ENCODE measurements at places on chromosomes 12 and 14.

DNA sequence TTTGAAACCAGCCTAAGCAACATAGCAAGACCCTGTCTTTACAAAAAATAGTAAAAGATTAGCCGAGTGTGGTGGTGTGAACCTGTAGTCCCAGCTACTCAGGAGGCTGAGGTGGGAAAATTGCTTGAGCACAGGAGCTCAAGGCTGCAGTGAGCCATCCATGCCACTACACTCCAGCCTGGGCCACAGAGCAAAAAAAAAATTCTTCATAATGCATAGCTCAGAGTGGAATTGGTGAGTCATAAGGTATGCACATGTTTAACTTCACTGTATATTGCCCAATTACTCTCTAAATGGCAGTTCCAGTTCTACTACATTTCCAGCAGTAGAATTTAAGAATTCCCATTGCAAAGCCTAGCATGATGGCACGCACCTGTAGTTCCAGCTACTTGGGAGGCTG lies 26.8 kb upstream of the CLIP1 start:
- peaks cover 1% of the 10 kb centered on the region for H3K36me3 ChIP-seq
- H3K27ac ChIP-seq = peak overlapping the region; percentile 36
- no peak overlapping the region for H3K4me3 ChIP-seq
- H3K4me1 ChIP-seq = peaks cover 25% of the 10 kb centered on the region

DNA sequence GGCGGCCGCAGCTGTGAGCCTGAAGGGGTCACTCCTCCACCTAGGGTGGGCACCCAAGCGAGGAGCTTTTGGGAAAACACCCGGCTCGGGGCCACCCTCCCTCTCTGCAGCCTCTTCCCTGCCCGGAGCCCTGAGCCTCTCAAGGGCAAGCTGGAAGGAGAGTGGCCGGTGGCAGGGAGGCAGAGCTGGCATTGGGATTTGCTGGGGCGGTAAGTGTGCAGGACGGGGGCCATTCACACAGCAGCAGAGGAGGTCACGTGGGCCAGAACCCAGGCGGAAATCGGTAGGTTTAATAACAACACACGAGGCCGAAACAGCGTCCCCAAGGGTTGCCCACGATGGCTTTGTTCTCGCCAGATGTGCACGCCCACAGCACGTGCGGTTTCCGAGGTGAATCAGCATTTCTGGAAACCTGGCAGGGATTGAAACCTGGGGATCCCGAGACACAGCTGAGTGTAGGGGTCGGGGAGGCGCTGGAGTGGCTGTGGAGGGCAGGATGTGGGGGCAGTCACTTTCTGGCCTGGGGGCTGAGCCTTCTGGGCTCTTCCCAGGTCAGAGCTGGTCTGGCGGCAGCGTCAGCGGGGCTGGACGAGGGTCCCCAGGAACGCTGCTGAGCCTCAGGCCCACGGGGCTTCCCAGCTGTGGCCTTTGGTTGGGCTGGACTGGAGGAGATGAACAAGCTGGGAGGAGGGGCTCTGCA lies 23.5 kb downstream of the NOC4L start:
- H3K4me1 ChIP-seq = peaks cover 6% of the 10 kb centered on the region
- peaks cover 2% of the 10 kb centered on the region for H3K27me3 ChIP-seq
- DNase-seq = no peak
- H3K36me3 ChIP-seq = no peaks in the 10 kb centered on the region
- no peak overlapping the region for H3K4me3 ChIP-seq
- peak overlapping the region; percentile 41 for H3K27ac ChIP-seq

DNA sequence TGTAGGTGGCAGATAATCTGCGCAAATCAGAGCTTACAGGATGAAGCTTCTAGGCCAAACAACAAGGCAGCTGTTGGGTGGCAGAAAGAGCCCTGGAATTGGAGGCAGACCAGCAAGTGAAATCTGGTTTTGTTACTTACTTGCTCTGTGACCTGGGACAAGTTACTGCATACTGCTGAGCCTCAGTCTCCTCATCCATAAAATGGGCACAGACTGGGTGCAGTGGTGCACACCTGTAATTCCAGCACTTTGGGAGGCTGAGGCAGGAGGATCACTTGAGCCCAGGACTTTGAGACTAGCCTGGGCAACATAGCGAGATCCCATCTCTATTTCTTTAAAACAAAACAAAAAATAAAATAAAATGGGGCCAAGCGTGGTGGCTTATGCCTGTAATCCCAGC lies 31.4 kb upstream of the COX6A1 start:
- DNase-seq = no peak
- peaks cover 2% of the 10 kb centered on the region for H3K4me1 ChIP-seq
- no peak overlapping the region for H3K4me3 ChIP-seq
- no peaks in the 10 kb centered on the region for H3K27me3 ChIP-seq
- no peaks in the 10 kb centered on the region for H3K36me3 ChIP-seq

DNA sequence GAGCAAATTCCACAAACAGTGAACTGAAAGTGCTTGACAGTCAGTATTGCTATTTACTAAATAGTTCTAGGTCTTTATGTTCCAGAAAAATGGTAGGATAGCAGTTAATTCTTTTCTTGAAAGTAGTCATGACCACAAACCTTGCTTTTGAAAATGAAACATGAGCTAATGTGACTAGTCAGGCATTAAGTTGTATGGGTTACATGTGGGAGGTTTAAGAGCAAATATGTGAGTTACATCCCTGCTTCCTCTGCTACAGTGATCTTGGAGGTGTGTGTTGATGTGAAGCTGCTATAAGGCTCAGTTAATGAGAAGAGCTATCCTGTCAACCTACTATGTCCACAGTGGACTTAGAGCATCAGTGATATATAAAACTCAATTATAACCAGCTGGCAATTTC lies 741.6 kb downstream of the FSCB start:
- no peak for DNase-seq
- H3K36me3 ChIP-seq = no peaks in the 10 kb centered on the region
- H3K27ac ChIP-seq = no peak overlapping the region
- no peaks in the 10 kb centered on the region for H3K27me3 ChIP-seq
- H3K4me3 ChIP-seq = no peak overlapping the region
- no peaks in the 10 kb centered on the region for H3K4me1 ChIP-seq

GRCh38 chr12:104605685-104606084 lies 148.9 kb downstream of the CHST11 start:
- H3K27ac ChIP-seq = peak overlapping the region; percentile 49
- peak overlapping the region; percentile 47 for H3K4me3 ChIP-seq
- peaks cover 50% of the 10 kb centered on the region for H3K36me3 ChIP-seq
- peaks cover 62% of the 10 kb centered on the region for H3K4me1 ChIP-seq
- H3K27me3 ChIP-seq = no peaks in the 10 kb centered on the region

- H3K36me3 ChIP-seq = no peaks in the 10 kb centered on the region
- peaks cover 10% of the 10 kb centered on the region for H3K27me3 ChIP-seq
- no peak overlapping the region for H3K4me3 ChIP-seq
- DNase-seq = peak; percentile 39
- H3K27ac ChIP-seq = no peak overlapping the region
These were observed 20.5 kb upstream of the GUCY2C start for GRCh38 chr12:14716848-14717444.

All from T-helper 2 cell treated with Interferon-gamma antibody and Interleukin-4, amounts not matched to agents 5 μg/mL and 100 μg/mL, for 36 hours (primary cell).